ENCODE measurements at places on chromosomes 5 and 9.

- DNase-seq = no peak
These were observed 41.3 kb downstream of the LRSAM1 start for GRCh38 chr9:127492616-127493015.

DNA sequence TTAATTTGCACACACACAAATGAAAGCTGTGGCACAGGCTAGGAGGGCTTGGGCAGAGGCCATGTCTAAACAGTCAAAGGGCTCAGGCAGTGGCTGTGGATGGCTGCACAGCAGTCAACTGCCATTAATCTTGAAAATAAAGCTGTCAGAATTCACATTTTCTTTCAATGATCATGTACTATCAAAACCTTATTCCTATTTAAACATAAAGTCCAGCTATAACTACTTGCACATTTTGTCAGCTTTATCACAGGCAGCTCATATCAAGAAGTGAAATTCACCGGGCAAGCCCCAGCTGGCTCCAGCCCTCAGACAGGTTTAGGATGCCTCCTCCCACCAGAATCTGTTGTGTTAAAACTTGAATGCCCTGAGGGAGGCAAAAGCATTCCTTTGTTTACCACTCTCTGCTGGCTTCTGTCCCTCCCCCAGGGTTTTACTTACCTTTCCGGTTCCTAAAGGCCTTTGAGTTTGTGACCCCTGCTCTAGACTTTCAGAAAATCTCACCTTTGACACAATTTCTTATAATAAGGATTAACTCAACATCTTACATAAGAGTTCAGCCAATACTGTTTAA is 54.9 kb upstream of the GRAMD2B start:
- no peak for DNase-seq

- DNase-seq = no peak
These were observed 236.9 kb downstream of the PDE4D start for GRCh38 chr5:59656351-59657254.

DNA sequence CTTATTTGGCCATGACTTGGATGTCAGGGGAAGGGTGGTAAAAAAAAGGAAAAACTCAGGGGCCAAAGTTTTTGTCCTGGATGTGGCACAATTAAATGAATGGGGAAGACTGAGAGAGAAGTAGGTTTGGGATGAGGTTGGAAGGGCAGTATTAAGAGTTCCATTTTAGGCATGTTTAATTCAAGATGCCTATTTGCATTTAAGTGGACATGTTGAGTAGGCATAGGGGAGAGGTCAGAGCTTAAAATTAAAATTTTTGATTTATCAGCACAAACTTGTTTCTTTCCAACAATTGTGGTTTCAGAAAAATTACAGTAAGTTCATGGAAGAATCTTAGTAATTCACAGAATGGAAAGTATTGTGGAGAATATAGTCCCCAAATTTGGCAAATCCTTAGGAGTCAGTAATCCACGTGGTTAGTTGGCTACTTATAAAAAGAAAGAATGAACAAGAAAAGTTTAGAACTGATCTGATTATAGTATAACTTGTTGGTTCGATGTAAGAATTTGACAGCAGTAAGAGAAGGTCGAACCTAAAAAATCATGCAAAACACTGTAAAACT is 265.9 kb downstream of the SAXO1 start:
- DNase-seq = no peak

- no peak for DNase-seq
These were observed 432.5 kb upstream of the MEF2C start for GRCh38 chr5:89315286-89316100.

GRCh38 chr5:144711172-144711571 is 540.5 kb downstream of the KCTD16 start:
- no peak for DNase-seq

Data from AML-193 (cell line).